Inflammatory macrophage treated with lipopolysaccharide for 4 hours (primary cell): ENCODE measurements at places on chromosomes 2 and 18.

DNA sequence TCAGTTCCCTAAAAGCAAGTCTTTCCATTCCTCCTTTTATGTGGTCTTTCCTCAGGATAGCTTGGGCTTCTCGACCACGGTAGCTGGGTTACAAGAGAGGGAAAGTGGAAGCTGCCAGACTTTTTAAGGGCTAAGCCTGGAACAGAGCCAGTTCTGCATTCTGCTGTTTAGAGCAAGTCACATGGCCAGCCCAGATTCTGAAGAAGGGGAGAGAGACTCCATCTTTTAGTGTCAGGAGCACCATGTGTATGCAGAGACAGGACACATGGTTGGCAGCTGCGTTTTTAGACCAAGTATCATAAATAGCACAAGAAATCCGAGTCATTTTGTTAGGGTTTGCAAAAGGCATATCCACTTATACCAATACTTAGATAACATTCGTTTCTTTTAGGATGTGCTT lies 4.7 kb downstream of the HMSD start:
- no peak for DNase-seq

DNA sequence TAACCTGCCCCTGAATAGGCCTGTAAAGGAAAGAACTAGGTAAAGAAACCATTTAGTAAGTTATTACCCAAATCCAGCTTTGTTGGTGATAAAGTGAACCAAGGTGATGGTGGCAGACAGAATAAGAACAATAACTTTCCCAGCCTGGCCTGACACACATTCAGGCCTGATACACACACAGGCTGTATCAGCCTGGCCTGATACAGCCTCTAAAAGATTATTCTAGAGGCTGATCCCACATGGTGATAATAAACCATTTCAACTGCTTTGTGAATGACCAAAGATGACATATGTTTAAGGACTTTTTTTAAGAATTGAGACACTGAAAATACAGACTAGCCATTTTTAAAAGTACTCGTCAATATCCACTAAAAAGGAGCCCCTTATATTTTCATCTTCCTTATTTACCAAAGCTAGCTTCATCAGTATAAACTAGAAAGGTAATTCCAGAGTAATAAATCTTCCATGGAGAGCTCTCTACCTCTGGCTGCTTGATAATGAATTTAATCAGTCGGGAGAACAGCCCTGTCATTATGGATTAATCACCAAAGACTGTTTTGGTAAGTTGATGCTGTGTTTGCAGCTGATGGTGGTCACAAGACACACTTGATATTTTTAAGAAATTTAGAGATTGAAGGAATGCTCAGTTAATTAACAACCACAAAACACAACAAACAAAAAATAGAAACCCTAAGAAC lies 77.2 kb downstream of the SLC8A1 start:
- no peak for DNase-seq

DNA sequence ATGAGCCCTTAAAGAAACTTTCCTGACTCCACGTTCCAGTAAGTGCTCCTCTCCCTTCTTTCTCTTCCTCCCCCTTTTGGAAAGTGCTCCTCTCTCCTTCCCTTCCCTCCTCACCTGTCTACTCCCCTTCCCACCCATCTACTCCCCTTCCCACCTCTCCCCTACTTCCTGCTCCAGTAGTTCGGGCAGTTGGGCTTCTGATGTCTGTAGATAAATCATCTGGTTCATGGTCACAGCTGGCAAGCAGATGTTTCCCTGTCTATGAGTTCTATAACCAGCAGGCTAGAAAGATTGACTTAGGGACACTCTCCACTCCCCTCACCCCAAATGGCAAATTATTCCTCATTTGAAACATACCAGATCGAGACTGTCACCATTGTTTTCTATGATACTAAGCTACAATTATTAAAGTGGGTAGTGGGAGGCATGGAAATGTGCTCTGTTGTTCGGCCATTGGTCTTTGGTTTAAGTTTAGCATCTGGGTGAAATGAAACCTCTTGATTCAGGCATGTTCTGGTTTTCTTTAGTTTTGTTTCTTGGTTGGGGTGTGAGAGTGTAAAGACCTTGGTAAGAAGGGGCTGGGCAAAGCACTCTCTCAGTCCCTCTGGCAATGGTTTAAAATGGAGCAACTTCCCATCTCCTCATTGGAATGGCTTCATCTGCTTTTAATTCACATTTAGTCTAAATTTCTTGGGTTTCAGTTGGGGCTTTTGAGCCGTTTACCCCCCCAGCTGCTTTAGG lies 413.2 kb upstream of the SPRED2 start:
- no peak for DNase-seq

DNA sequence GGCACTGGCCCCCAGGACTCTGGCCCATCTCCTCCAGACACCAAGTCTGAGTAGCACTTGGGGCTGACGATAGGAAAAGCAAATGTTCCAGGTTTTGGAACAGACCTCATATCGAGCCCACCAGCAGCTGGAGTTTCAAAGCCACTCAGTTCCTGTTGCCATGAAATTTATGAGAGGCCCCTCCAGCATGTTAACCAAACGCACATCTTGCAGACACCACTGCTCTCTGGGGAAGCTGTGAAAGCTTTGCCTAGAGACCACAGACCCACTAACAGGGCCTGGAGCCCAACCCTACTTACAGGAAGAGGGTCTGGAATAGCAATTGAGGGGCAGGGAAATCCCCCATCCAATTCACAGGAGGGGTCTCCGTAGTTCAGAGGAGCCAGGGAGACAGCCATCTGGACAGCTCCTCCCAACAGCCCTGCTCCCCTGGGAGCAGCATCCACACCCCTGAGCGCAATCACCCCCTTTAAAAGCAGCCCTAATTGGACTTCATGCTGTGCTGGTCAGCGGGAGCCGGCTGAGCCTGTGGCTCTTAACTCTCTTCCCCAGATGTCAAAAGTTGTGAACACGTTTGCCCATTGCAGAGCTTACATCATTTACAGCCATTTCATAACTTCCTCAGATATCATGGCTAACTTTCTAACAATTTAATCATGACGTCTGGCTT lies 81.3 kb downstream of the TGFA start:
- peak; percentile 87 for DNase-seq

- no peak for DNase-seq
These were observed 214.1 kb downstream of the AGPS start for GRCh38 chr2:177606636-177607035.

DNA sequence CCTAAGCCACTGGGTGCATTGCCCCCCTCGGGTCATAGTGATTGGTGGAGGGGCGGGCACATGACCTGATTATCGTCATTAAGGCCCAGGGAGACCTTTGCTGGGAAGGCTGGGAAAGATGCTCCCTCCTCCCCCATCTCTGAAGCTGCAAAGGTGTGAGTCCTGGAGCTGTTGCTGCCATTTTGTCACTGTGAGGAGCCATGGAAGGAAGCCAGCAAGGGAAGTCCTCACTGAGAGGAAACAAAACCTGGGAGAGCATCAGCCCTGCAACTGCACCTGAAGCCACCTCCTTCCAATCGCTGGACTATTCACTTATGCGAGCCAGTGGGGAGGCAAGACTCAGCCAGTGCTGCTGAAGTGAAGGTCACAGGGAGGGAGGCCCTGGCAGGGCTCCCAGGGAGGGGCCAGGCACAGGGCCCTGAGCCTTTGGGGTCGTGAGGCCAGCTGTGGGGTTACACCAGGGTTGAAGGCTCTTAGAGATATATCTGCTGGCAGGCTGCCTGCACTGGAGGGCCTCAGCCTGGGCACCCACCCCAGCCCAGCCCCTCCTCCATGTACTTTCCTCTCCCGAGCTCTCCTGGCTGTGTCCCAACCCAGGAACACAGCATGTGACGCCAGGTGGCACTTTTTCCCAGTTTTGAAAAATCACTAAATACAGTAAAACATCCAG lies 10.7 kb upstream of the FAHD2A start:
- no peak for DNase-seq

GRCh38 chr2:45002686-45003085 lies 6.6 kb downstream of the SIX2 start:
- no peak for DNase-seq

- DNase-seq = no peak
These were observed 24.5 kb downstream of the DARS1 start for GRCh38 chr2:135960656-135961551.

- DNase-seq = peak; percentile 5
These were observed 16.5 kb downstream of the TWIST2 start for GRCh38 chr2:238864207-238865014.

DNA sequence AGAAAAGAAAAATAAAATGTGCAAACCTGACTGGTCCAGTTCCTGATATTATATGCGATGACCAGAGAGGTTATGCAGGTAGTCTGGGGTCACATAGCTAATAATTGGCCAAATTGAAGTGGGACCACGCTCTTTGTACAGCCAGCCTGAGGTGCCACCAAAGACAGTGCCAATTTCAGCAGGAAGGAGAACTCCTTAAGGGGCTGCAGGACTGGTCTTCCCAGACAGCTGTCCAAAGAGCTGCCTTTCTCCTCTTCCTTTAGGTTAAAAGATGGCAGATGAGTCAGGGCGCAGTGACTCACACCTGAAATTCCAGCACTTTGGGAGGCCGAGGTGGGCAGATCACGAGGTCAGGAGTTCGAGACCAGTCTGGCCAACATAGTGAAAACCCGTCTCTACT lies 95.5 kb downstream of the ACKR3 start:
- DNase-seq = no peak

- no peak for DNase-seq
These were observed 66.2 kb downstream of the HS1BP3 start for GRCh38 chr2:20584399-20585358.

DNA sequence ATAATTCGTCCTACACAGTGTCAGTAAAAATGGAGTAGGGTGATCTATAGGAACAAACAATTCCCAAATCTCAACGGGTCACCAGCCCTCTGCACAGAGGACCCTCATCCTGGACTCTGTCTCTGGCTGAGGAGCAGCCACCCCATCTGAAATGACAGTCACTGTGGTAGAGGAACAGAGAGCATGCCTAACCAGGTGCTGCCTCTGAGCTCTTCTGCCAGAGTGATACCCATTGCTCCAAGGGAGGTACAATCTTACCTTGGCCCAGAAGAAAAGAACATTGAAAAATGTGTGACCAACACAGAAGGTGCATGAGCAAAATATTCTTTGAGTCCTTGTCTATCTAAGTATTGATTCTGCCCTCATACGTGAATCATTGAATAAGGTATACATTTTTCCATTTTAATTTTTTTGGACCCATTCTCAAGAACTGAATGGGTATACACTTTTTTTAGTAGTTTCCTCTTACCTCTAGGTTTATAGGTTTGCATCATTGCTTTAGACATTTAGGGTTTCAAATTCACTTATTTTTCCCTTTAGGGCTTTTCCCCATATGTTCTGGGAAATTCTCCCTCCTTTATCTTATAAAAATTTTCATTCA lies 8.7 kb downstream of the SP140 start:
- DNase-seq = no peak

DNA sequence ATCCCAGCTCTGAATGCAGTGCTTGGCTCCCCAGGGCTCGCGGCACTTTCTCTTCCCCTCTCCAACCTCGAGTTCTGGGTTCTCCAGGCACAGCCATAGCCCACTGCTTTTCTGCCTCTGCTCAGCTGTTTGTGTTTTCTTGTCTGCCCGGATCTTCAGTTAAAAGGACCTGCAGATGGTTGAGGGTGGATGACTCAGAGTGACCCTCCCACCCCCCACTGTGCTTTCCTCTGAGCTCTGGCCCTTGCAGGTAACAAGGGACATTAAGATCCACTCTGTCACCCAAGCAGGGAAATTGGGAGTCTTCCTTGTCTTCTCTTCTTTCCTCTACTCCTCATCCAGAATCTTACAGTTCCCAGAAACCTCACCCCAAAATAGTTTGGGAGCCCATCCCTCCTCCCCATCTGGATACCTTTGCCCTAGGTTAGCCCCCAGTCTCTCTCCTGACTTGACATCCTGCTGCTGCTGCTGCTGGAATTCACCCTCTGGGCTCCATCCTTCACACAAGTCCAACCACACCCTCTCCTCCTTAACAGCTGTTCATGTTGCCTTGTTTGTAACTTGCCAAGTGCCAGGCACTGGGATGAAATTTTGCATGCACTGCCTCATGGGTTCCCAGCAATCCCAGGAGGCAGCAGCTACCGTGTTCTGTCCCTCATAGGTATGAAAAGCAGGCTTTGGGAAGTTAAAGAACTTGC lies 157.9 kb upstream of the TTC39C start:
- no peak for DNase-seq

- DNase-seq = no peak
These were observed 57.9 kb downstream of the INPP5D start for GRCh38 chr2:233117811-233118647.

- no peak for DNase-seq
These were observed 293.7 kb upstream of the RND3 start for GRCh38 chr2:150781142-150781541.

DNA sequence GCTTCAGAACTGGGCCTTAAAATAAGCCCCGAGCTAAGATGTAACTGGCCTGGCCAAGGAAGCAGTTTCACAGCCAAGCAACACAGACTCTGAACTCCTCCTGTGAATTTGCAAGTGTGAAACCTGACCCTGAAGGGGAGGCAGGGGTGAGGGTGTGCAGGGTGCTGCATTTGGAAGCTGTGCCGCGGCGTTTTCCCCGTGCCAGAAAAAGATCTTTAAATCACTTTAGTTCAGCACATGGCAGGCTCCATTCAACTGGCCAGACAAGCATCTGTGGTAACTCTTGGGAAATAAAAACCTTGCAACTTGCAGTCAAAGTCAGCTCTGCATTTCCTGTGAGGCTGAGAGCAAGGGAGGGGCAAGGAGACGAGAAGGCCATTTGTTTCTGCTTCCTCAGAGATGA lies 209.3 kb upstream of the SOX11 start:
- DNase-seq = no peak

DNA sequence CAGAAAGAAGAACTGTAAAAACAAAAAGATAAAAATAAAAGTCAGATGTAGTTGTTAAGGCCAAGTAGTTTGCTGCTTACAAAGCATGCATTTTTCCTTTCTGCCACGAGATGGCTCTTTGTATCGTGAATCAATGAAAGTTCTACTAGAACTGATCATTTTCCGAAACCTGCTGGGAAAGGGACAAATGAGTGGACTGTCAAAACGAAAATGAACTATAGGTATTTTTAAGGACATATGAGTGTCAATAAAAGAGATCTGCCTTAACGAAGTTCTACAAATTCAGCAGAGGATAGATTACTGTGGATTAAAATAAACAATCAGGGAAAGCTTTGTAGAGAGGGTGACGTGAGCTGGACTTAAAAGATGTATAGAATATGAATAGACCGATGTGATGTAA lies 15.0 kb upstream of the ELOA2 start:
- DNase-seq = peak; percentile 37

DNA sequence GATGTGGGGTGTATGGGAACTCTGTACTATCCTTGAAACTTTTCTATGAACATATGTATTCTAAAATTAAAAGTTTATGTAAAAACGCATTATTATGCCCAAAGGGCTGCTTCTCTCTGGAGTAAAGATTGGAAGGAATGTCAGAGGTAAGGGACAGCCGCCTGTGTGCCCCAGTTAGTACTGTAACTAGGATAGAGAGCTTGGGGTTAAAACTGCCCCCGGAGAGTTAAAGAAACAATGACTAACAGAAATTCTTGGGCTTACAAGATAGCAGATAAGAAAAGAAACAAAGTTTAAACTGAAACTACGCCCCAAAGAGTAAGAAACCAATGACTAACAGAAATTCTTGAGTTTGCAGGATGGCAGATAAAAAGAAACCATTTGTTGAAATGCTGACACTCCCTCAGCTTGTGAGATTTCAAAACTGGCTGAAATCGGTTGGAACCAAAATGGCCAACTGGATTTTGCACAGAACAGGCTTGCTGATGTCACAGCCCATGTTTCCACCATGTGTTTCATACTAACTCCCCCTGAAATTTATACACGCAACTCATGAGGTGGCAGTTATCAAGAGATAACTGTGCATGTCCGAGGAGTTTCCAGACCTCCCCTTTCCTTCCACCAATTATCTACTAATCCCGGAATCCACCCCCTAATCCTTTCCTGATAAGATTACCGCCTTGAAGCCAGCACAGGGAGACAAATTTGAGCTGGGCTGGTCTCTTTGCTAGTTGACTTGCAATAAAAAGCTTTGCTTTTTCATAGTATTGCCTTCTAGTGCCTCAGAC lies 8.7 kb upstream of the TXNDC2 start:
- no peak for DNase-seq

GRCh38 chr2:235848055-235848454 lies 320.1 kb downstream of the GBX2 start:
- DNase-seq = no peak
